ENCODE measurements at places on chromosomes 5 and 9. TPM values are rescaled to one million over a fixed set of nuclear protein-coding genes. Genes with fewer than 3 reads are reported as not detected.

Gene TIMD4
- total RNA-seq: 6.0 TPM

Gene ADAMTS12
- total RNA-seq: 17.5 TPM

Gene GLDC
- total RNA-seq: 0.13 TPM

Gene PDE6A
- not detected for total RNA-seq

Gene LNPEP
- 52.1 TPM for total RNA-seq

Gene CCNG1
- total RNA-seq: 132 TPM

Gene TEX48
- not detected for total RNA-seq

Gene PHAX
- 29.7 TPM for total RNA-seq

Gene KIF3A
- total RNA-seq: 4.7 TPM

Gene PCDHAC1
- total RNA-seq: 2.1 TPM

Gene EIF4EBP3
- total RNA-seq: 32.2 TPM

DNA sequence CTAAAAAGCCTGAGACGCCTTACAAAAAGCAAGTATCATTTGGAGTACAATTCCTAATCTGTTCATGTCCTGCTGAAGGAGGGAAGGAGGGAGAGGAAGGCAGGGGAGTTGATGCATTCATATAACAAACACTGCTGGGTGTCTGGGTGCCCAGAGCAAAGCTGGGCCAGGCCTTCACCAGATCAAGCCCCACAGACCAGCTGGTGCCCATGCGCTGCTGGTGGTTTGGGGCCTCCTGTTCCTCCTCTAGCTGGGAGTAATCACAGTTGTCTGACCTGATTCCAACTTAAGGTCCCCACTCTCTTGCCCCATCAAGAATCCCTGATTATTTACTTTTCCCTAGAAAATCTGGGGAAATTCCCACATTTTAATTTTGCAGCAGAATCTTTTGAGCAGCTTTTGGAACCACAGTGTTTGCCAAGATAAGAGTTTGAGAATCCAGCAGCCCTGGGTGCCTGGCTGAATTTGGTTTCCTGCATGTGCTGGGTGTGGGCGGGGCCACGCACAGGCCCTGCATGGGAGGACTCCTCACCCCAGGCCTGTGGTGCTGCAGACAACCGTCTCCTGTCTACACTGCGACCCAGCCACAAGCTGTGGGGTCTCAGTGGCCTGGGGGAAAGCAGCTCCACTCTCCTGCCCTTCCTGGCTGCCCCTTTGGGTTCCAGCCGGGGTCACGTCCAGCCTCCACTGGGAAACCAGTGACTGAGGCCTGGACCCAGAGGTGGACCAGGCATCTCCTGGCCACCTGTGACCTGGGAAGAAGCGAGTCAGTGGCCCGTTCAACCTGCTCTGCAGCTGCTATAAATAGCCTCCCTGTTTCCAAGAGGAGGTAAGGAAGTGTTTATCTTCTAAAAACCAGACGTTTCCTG lies 47.5 kb downstream of the NEURL1B start:
- no peak for DNase-seq

DNA sequence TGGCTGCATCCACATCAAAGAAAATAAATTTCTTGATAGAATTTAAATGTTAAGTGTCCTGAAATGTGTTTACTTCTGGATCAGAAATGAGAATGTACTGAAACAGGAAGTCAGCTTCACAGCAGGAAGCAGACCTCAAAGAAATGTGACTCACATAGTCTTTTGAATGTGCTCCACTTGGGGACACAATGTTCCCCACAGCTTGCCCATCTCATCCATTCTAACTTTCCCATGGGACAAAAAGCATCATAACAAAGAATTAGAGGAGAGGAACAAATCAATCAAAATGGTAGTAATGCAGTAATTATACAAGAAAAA lies 85.7 kb downstream of the GRAMD2B start:
- no peak for DNase-seq

DNA sequence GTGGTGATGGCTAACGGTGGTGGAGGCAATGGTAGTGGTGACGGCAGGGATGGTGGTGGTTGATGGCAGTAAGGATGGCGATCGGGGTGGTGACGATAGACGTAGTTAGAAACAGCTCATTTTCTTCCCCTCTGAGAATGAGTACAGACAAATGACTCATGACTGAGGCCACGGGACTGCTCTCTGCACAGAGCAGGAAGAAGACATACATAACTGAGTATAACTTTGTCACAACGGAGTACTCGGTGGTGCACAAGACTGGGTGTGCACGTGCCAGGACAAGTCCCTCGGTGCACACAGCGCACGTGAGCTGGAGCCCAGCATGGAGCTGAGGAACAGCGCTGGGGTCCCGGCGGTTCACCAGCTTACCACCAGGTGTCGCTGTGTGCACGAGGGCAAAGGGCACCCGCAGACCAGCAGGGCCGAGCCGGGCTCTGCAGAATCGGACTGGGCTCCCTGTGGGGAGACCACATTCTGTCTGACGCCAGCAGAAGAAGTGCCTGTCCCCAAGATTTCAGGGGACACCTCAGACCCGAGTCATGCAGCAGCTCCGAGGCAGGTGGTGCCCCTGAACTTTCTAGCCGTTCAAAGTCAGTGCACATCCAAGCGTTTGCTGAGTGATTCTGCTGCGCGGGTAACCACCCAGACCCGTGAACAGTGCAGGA lies 188.6 kb downstream of the FSTL4 start:
- DNase-seq: peak; percentile 49

DNA sequence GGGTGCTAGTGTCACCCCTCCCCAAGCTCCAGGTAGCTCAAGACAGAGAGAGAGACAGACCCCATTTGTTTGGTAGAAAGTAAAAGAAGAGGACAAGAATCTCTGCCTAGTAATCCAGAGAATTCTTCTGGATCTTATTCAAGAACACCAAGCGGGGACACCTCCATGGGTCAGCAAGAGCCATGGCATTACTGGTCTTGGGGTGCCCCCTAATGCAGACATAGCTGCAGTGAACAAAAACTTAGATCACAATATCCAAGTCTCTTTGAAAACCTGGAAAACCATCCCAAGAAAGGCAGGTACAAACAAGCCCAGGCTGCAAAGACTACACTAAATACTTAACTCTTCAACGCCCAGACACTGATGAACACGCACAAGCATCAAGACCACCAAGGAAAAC lies 29.9 kb upstream of the PDE4D start:
- DNase-seq: no peak

GRCh38 chr9:110125763-110126351 lies 82.1 kb downstream of the C9orf152 start:
- DNase-seq: no peak

DNA sequence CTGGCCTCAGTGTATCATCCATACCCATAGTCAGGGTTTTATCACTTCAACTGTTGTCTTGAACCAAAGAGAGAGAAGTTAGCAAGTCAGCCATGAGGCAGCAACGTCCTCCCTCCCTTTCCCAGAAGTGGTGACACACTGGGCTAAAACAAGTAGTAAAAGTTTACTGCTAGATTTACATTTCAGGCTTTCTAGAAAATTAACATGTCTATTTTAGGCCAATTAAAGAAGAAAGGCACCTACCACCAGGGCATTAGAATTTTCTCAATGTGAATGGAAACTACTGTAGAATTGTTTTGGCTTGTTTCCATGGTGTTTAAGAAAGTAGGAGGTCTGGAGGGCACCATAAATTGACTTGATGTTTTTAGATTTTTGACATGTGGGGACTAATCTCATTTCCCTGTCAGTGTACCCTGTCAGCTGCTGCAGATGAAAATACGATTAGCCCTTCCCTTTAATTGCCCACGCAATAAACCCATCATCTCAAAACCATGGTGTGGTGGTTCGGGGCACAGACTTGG lies 121.8 kb upstream of the ELL2 start:
- no peak for DNase-seq

DNA sequence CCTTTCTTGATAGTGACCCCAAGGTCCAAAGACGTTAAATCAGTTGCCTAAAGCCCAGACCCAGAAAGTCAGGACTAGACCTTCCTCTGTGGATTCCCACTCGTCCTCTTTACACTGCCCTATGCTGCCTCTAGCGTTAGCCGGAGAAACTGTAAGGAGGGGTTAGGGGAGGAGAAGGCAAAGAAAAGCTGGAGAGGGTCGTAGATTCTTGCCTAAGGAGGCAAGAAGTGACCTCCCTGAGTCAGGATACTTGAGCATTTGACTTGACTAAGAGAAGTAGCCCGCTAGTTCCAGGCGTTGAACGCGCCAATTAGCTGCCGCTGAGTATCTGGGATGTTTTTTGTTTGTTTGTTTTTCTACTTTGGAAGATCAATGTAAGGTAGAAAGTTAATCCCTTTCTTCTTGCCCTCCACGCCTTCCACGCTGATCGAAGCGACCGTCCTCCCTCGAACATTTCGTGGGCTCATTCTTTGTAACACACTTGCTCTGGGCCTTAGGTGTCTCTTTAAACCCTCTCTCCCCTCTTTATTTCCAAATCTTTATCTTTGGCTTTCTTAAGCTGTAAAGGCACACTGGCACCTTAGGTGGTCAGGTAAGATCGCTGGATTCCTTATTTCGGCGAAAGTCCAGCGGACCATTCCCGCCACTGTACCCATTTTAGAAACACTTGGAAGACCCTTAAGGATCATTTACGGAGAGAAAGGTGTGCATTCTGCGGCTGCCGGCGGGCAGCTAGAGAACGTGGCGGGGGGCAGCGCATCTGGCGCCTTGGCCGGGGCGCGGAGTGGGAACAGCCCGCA lies 5.1 kb upstream of the RGMB start:
- peak; percentile 33 for DNase-seq

- DNase-seq: no peak
These were observed 5.5 kb upstream of the ENTREP1 start for GRCh38 chr9:69319324-69320025.

GRCh38 chr9:114385397-114386181 lies 2.2 kb downstream of the AKNA start:
- DNase-seq: no peak

DNA sequence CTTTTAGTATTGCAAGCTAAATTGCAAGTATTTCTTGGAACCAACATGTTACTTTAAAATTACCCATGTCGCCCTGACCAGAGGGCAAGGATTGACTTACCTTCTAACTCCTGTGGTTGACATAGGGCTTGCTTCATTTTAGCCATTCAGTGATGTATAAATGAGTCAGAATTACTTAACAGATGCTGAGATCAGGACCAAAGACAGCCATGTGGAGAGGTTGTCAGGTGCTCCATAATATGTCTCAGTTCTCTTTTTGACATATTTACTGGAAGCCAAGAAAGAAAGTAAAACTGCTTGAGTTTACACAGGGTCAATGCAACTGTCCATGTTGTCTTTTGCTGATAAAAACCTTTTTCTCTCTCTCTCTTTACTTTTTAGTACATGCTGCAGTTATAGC lies 33.2 kb downstream of the F2RL2 start:
- DNase-seq: no peak

GRCh38 chr5:72231991-72232703 lies 87.9 kb downstream of the MRPS27 start:
- DNase-seq: no peak

DNA sequence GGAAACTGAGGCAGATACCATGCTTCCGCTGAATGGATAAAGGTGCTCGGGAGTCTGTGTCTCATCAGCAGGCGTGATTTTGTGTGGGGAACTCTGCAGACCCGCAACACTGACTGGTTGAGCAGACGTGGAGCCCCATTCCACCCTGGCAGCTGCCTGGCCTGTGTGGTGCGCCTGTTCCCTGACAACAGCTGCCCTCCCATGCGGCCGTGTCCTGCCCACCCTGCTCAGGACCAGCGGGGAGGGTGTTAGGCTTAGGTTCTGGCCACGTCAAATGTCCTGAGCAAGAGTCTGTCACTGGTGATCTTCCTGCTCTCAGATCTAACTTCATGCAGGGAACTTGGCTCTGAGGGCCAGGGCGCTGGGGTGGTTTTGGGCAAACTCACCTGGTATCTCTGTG lies 417.7 kb upstream of the IRX4 start:
- no peak for DNase-seq

DNA sequence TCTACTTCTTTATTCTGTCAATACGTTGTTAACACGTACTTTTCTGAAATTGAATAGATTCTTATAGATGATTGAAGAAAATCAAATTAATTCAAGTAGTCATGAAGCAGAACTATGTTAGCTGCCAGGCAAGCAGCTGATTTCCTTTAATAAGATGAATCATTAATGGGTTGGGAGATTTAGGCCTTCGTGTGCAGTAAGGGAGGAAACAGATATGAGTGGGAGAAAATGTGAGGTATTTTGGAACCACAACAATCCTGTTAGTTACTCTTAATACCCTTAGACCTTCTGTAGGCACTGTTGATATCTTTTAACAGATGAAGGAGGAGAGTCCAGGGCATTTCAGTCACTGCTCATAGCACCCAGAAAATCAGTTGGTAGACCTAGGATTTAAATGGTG lies 121.0 kb downstream of the AOPEP start:
- DNase-seq: no peak

GRCh38 chr9:4663956-4664355 lies 1.9 kb downstream of the PLPP6 start:
- no peak for DNase-seq

DNA sequence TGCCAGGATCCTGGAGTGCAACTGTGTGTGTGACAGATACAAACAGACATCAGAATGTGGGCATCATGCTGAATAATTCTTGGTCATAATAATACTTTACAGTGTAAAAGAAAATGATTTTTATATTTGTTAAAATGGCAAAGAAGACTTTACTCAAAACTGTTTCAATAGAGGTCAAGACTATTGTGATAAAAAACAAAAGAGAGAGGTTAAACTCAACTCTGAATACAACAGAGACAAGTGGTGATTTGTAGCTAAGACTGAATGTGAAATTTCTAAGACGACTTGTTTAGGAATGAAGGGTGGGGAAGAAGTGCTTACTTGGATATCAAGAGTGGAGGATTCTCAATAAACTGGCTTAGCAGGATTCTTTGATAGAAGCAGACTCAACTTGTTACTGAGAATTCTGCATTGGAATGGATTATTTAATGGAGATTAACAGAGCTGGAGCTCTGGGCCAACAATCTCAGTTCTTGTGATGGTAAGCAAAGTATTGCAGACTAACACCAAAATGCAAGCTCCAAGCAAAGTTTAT lies 457.4 kb upstream of the CDH18 start:
- DNase-seq: no peak

GRCh38 chr5:140220032-140220697 lies 45.2 kb downstream of the CYSTM1 start:
- DNase-seq: no peak

DNA sequence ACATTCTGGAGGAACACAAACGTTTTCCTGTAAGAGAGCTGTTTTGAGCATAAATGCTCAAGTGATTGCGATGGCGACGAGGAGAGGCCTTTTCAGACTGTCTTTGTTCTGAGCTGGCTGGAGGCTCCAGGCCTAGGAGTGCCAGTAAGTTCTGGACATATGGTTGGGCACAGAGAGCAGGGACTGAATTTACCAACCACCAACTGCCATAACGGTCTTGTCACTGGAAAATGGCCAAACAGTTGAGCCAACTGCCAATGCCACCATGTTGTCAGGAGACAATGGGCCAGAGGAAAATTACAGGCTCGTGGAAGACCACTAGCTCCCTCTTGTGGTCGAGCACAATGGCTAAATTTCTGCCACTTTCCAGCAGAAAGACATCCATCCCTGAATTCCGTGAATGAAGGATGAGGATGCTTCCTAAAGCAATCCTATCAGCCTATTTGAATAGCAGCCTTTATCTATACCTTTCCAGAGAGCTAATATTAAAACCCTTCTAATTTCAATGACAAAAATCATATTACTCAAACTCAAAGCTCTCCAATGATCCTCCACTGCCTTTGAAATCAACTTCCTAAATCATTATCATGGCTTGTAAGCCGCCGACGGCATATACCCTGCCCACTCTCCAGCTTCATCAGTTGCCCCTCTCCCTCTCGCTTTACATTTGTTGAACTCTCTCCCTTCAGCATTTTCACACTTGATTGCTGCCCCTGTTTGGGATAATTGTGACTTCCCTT lies 66.9 kb upstream of the GLIS3 start:
- no peak for DNase-seq
